ENCODE measurements at places on chromosomes 3 and 15. TPM values are rescaled to one million over a fixed set of nuclear protein-coding genes. Genes with fewer than 3 reads are reported as not detected.

The PLOD2 gene
- total RNA-seq = not detected

The SCAPER gene
- 47.5 TPM for total RNA-seq

DNA sequence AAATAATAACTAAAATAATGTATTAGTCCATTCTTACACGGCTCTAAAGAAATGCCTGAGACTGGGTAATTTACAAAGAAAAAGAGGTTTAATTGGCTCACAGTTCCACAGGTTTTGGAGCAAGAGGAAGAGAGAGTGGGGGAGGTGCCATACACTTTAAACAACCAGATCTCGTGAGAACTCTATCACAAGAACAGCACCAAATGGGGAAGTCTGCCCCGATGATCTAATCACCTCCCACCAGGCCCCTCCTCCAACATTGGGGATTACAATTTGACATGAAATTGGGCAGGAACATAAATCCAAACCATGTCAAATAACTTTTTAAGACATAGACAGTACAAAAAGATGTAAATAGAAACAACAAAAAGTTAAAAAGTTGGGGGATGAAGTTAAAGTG is 63.2 kb downstream of the ILDR1 start:
- no peak for DNase-seq

DNA sequence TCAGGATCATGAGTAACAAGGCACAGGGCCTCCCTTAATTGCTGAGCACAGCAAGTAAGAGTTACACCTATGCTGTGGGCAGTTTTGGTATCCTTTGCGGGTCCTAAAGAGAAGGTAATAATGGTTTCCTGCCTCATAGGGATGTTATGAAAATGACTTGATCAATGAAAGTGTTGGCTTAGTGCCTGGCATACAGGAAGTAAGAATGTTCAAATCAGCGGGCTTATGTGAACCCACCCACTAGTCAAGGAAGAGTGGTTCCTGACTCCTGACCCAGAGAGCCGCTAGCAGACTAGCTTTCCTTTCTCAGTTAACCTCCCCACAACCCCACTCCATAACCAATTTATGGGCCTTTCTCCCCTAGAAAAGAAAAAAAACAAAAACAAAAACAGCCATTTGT is 5.2 kb upstream of the ADAMTS9 start:
- DNase-seq = no peak

GRCh38 chr15:26134812-26135211 is 271.7 kb upstream of the ATP10A start:
- DNase-seq = no peak

DNA sequence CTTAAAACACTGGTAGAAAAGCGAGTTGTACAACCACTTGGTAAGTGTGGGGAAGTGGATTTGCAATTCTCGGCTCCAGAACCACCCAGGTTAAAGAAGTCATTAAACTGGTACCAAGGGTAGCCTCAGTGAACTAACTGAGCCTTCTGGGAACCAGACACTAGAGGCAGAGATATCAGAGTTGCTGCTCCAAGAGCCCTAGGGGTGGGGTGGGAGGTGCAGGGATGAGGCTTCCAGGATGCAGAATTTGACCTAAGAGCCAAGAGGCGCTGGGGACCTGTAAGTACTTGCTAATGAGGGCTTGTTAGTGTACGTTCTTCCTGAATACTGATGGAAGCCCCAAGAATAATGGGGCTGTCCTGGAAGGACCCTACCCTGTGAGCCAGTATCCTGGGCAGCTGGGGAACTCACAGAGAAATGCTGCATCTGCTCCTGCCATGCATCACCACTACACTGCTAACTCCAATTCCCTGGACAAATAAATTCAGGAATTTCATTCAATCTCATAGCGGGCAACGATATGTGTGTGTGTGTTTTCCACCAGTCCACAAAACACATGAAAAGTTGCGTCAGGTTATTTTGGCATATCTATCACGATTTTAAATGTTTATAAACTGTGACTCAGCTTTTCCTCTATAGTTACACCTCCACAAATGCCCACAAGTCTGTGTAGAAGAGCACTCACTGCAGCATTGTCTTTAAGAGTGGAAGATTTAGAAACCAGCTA is 23.8 kb downstream of the STIMATE start:
- no peak for DNase-seq

GRCh38 chr15:75069301-75069925 is 46.0 kb downstream of the PPCDC start:
- no peak for DNase-seq

- no peak for DNase-seq
Measured at GRCh38 chr3:110731148-110731547, 340.5 kb upstream of the NECTIN3 start.

DNA sequence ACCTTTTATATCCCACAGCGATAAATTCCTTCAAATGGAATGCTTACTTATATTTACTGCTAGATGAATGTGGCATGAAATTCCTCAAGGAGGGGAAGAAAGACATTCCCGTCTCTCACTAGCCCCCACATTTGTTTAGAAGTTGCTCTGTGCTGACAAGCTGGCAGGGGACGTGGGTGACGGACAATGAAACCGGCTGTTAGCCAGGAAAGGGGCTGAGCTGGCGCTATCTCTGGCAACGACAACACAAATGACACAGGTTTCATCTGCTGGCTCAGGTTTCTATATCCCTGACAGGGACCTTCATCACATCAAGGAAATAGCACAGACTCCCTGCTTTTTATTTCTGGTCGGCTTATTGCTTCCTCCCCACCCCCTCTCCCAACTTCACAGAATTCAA is 15.8 kb downstream of the RUVBL1 start:
- DNase-seq = no peak

DNA sequence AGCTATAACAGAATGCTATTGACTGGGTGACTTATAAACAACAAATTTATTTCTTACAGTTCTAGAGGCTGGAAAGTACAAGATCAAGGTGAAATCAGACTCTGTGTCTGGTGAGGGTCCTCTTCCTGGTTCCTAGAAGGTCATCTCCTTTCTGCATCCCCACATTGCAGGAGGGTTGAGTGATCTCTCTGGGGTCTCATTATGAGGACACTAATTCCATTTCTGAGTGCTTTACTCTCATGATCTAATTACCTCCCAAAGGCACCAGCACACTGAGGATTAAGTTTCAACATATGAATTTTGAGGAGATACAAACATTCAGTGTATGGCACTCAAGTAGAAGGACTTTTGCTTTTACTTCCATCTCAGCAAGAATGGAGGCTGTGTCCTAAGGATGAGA is 534.1 kb upstream of the KCNMB2 start:
- no peak for DNase-seq

DNA sequence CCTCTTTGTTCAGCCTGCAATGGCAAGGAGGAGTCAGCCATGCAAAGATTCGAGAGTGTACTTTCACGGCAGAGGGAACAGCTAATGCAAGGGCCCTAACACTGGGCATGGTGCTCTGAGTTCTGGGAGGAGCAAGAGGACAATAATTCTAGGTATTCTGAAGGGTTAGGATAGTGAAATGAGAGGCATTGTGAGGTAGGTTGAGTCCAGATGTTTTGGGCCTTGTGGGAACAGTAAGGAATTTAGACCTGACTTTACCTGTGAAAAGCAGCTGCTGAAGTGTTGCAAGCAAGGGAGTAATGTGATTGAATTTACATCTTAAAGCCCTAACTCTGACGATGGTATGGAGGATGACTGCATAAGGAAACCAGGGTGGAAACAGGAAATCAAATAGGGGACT is 211.6 kb downstream of the CNTN3 start:
- no peak for DNase-seq

DNA sequence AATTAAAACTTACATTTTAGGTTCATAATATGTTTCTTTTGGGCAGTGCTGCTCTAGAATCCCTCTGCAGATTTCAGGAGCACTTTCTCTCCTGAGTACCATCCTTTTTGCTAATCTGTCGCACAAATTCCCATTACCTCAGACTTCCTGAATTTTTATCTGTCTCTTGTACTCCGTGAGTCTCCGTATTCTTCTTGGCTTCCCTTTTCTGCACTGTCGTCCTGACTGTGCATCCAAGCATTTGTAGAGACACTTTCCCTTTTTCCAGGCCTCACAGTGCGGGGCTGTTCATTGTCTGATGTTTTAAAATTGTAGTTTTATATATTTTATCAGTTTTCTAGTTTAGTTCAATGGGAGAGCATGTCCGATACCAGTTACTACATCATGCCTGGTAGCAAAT is 27.3 kb downstream of the MEF2A start:
- DNase-seq = no peak

GRCh38 chr3:33644582-33644981 is 73.5 kb downstream of the CLASP2 start:
- no peak for DNase-seq

GRCh38 chr3:35194666-35195065 is 444.7 kb upstream of the ARPP21 start:
- no peak for DNase-seq

Measured in T-cell (primary cell).